Stimulated activated CD4-positive, alpha-beta T cell treated with anti-CD3 and anti-CD28 coated beads, Interleukin-4, amount 100 ng/mL, for 4 hours (primary cell): ENCODE measurements at places on chromosomes 5 and 9.

- no peak for DNase-seq
These were observed 33.6 kb upstream of the GABRP start for GRCh38 chr5:170749911-170750431.

- no peak for DNase-seq
These were observed 168.7 kb downstream of the XRCC4 start for GRCh38 chr5:83246071-83246470.

DNA sequence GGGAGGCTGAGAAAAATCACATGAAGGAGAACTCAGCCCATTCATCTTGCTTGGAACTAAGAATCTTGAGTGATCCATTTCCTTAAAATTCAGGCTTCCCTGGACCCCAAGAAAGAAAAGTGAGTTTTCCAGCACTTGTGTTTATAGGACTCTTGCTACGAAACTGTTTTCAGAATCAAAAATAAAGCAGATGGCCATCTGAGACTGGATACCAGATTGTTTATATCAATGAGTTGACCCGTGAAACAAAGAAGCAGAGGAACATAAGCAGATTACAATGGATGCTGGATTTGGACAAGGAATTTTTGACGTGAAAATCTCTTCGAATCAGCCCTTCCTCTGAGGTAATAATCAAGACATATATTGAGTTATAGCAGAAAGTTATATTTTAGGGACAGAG lies 223.2 kb downstream of the SYK start:
- no peak for DNase-seq

GRCh38 chr9:109458453-109459211 lies 39.5 kb downstream of the PTPN3 start:
- DNase-seq: no peak

- DNase-seq: no peak
These were observed 196.7 kb downstream of the MPDZ start for GRCh38 chr9:13082796-13083195.

GRCh38 chr9:38282756-38283155 lies 109.7 kb upstream of the ALDH1B1 start:
- DNase-seq: no peak

DNA sequence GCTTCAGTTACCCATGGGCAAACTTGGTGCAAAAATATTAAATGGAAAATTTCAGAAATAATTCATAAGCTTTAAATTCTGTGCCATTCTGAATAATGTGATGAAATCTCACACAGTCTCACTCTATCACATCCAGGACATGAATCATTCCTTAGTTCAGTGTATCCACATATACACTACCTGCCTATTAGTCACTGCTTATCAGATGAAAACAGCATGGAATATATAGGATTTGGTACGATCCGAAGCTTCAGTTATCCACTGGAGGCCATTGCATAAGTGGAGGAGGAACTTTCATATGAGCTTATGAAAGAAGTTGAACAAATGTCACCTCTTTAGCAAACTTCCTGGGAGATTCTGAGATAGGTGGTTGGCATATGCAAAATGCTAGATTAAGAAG lies 64.2 kb downstream of the GAPVD1 start:
- no peak for DNase-seq

GRCh38 chr9:38649731-38650363 lies 29.5 kb upstream of the ANKRD18A start:
- no peak for DNase-seq

GRCh38 chr5:56155992-56156584 lies 77.0 kb downstream of the ANKRD55 start:
- DNase-seq: no peak

- DNase-seq: no peak
These were observed 57.4 kb downstream of the SERINC5 start for GRCh38 chr5:80198399-80198798.

- no peak for DNase-seq
These were observed 140.1 kb upstream of the FBXL17 start for GRCh38 chr5:108521841-108522506.

DNA sequence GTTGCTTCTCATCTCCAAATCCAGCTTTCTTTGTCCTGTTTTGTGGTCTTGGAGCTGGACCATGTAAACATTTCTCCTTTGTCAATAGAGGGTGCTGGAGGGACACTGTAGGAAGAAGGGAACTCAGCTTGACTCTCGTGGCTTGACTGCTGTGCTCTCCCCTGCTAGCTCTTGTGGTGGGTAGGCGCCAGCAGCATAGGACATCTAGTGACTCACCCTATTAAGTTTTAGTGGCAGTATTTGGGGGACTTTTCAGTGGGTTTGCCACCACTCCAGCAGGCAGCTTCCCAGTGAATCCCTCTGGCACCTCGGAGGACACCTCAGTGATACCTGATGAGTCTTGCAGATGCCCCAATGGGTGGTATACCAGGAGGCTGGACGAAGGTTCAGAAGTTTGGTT lies 97.8 kb downstream of the TSSK1B start:
- no peak for DNase-seq

- DNase-seq: no peak
These were observed 2.9 kb upstream of the LCN6 start for GRCh38 chr9:136751244-136751643.

GRCh38 chr9:117125531-117125930 lies 289.3 kb downstream of the ASTN2 start:
- no peak for DNase-seq

GRCh38 chr5:110377943-110378342 lies 348.5 kb downstream of the TMEM232 start:
- no peak for DNase-seq

GRCh38 chr5:35198075-35198474 lies 32.2 kb downstream of the PRLR start:
- DNase-seq: no peak

- no peak for DNase-seq
These were observed 314.7 kb upstream of the ADAMTSL1 start for GRCh38 chr9:18159254-18159653.

- DNase-seq: no peak
These were observed 48.4 kb upstream of the FUBP3 start for GRCh38 chr9:130530938-130531337.

DNA sequence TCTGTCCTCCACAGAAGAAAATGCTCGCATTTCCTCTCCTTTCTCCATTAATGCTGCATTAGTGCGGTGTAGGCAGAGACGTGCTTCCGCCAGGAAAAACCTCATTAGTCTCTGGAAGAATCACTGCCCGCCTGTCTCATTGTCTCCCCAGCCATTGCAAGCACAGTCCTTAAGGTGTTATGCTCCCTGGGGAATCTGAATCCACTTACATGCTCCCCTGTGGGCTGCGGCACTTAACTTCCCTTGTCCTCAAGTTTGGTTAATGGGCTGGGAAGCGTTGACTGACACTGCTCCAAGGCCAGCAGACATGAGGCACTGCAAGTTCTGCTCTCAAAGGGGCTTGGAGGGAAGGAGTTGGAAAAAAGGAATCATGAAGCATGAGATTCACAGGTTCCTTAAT lies 41.6 kb downstream of the TARS1 start:
- DNase-seq: no peak

- DNase-seq: no peak
These were observed 310.7 kb downstream of the HCN1 start for GRCh38 chr5:45385321-45386058.

DNA sequence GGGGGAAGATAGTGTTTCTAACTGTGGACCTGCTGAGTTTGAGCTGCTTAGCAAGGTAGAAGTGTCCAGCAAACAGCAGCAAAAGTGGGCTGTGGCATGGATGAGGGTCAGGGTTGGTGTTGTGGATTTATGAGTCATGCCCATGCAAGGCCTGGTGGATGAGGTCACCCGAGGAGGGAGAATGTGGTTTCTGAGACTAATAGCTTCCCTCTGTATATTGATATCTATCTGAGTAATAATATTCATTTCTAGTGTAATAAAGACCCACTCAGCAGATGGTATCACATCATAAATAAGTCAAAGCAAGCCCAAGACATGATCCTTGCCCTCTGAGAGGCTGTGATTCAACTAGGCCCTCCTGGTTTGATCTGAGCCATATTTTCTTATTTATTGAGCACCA lies 597.8 kb upstream of the CLINT1 start:
- no peak for DNase-seq

GRCh38 chr9:38345851-38346755 lies 46.4 kb upstream of the ALDH1B1 start:
- DNase-seq: no peak

DNA sequence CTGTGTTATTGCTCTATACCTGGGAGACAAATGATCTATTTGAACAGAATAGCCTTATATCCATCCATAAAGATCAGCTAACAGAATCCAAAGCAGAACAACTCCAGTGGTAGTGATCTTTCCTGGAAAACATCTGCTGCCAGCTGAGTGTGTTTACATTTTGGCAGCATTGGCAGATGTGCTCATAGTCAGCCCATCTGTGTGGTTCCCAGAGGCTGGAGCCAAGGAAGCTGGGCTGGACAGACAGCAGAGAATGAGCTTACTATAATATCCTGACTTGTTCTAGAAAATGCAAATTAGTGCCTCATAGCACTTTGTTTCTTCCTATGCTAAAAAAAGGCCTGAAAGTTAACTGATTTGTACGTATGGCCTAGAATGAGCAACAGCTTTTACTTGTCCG lies 99.7 kb downstream of the ST8SIA4 start:
- no peak for DNase-seq

GRCh38 chr9:115042781-115043509 lies 75.0 kb downstream of the TNC start:
- DNase-seq: no peak

DNA sequence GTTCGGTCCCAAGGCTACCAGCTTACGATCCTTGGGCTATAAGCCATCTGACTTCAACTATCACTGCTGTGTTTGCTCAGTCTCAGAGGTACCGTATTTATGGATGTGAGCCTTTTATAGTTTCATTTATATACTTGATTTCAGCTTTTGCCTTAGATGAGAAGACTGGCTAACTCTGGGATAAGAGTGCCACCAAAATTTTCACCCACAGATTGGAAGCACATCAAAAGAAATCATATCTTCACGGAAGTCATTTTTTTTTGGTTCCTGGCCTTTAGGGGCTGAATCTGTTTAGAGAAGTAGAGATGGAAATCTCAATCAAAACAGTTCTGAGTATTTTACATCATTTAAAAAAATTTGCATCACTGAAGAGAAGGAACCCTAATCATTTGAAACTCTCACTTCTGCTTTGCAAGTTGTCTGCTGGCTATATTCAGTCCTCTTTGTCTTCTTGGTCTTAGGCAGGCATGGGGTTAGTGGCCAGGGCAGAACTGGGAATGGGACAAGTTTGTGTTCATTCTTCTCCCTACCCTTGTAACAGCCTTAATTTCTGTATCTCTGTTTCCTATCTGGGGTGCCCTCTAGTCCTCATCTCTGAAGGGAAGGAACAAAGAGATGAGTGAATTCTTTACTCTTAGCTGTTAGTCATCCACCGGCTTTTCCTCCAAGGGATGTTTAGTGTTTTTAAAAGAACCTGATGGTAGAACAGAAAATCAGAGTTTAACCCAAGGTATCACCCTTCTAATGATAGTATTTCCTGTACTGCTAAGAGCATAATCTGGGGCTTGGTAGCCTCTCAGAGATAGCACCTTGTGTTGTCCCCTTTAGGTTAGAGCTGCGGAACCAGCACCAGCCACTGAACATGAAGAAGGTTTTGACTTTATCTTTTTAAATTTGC lies 14.1 kb upstream of the TNFAIP8 start:
- DNase-seq: no peak

DNA sequence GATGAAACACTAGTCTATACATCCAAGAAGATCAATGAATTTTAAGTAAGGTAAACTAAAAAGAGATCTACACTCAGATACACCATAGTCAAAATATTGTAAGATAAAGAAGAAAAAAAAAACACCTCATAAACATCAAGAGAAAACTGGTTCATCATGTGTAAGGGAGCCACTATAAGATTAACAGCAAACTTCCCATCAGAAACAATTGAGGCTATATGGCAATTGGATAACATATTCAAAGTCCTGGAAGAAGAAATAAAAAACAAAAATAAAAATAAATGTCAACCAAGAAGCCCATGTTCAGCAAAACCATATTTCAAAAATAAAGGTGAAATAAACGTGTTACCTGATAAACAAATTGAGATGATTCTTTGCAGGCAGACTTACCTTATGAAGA lies 3.6 kb downstream of the OR13C8 start:
- no peak for DNase-seq

DNA sequence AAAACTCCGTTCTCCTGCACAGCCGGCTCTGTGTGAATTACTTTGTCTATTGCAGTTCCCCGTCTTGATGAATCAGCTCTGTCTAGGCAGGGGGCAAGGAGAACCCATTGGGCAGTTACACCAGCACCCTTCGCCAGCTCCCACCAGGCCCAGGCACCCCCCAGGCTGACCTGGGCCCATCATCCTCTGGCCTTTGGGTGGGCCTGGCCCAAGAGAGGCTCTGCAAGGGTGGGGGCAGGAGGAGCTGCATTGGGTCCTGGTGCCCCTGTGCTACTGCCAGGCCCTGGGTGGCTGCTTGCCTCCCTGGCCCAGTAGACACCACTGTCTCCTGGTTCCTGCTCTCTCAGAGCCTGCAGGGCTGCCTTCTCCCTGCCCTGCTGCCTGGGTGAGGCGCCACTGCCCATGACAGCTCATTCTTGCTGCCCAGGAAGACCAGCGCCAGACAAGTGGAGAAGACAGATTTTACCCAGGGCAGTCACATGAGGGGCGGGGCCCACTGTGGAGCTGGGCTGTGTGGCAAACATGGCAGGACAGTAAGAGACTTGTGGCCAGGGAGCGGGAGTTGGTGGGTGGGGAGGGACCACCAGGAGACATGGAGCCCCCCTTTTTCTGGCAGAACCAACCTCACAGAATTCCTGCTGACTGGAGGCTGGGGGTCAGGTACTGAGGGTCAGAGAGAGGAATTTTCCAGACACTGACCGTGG lies 67.2 kb downstream of the MRPL36 start:
- no peak for DNase-seq

DNA sequence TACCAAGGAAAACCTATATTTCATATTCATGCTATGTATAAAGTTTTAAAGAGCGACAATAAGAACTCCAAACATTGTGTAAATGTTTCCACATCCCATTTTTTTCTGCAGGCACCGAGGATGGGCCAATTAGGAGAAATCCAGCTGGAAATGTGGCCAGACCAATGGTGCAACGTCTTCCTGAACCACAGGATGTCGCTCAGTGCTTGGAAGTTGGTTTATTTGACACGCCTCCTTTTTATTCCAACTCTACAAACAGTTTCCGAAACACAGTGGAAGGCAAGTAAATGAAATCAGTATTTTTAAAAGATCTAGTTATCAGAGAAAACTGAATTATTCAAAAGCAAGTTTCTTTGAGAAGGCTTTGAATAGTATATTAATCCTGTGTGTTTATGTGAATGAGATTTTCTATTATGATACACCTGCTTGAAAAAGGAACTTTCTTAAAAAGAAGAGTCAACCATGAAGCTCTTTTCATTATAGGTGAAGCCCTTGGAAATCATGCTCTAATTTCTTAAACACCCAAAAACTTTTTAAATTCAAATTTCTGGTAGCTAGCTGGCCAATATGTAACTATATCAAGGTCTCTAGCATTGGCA lies 9.1 kb downstream of the TYRP1 start:
- DNase-seq: no peak
